Endothelial cell of umbilical vein (primary cell): ENCODE measurements at places on chromosomes 6 and 20.

DNA sequence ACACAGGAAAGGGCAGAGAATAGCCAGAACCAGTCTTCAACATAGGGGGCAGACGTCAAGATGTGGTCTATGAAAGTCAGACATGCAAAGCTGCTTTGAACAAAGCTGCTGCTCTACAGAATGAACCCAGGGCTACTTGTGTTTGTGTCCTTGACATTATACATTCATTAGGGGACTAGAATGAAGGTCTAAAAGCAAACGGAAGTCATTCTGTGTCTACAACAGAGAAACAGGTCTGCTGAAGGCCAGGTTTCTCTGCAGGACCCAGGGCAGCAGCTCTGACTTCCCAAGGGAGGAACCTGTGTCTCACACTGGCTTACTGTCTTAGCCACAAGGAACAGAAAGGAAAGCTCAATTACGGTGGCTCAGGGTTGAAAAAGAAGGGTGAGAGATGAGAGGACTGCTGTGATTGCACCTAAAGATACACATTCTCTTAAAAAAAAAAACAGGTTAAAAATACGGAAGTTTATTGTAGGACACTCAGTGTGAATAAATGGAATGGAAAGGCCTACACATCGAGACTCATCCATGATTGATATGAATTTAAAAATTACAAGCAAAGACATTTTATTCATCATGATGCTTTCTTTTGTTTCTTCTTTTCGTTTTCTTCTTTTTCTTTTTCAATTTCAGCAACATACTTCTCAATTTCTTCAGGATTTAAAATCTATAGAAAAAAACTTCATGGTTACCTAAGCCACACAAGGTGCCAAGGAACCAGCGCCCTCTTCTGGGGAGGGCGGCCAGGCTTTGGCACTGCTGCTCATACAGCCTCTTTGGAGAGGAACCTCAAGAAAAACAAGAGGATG, 6.7 kb downstream of the PSMA7 start:
- DNase-seq, result peak; percentile 84

DNA sequence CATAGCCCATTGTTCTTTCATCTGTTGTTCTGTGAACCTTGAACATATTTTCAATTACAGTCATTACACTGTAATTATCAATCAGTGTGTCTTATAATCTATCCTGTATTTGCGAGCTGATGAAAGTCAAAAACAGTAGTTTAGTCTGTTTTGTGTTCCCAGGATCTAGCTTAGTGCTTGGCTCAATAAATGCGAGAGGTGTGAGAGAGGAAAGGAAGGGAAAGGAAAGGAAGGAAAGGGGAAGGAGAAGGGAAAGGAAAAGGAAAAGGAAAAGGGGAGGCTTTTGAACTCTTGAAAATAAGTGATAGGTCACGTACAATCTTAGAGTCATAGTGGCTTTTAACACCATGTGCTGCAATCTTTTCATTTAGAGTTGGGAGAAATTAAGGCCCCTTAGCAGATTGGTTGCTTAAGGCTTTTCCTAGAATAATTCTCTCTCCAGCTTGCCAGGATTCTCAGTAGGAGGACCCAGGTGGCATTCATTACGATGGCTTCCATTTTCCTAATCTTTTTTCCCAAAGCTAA, 433.8 kb upstream of the PLCB4 start:
- DNase-seq, result no peak

DNA sequence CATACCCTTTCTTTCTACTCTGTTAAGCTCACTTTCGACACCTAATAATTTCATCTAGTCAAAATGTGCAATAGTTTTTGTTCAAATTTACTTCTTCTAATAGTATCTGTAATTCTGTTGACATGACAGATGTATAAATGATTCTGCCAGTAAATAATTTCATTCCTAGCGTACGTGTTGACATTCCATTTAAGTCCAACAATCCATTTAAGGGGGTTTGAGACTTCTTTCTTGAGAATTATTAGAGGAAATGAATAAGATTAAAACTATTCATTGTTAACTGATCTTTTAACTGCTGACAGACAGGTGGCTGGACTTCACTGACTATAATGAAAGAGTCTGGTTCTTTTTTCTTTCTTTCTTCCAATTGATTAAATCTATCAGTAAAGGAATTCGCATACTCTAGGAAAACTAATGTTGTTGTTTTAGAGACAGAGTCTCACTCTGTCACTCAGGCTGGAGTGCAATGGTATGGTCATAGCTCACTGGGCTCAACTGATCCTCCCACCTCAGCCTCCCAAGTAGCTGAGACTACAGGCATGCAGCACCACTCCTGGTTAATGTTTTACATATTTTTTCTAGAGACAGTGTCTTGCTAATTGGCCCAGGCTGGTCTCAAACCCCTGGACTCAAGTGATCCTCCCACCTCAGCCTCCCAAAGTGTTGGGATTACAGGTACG, 55.9 kb downstream of the MAP3K5 start:
- DNase-seq, result peak; percentile 33

GRCh38 chr20:51596668-51597388, 54.3 kb upstream of the NFATC2 start:
- no peak for DNase-seq

DNA sequence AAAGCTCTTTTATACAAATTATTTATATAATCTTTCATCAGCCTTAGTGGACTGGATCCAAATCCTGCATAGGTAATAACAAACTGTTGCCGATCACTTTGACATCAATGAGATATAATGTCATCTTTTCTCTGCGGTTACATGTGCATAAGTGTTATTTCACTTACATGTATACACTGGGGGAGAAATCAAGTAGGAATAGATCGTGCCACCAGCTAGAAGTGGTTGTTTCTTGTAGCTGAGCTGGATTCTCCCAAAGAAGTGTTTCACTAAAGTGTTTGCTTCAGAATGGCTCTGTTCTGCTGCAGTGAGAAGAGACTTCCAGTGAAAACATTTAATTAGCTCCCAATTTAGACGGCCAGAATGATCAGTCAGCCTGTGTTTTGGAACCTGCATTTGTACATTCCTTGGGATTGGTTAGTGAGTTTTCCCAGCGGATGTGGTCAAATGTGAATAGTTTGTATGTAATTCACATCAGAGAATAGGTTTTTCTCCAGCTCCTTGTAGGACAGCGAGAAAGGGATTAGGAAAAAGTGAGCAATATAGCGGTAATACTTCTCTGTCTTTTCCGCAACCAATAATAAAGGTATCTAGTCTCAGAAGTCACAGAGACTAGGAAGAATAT, 163.1 kb upstream of the CCN2 start:
- no peak for DNase-seq

DNA sequence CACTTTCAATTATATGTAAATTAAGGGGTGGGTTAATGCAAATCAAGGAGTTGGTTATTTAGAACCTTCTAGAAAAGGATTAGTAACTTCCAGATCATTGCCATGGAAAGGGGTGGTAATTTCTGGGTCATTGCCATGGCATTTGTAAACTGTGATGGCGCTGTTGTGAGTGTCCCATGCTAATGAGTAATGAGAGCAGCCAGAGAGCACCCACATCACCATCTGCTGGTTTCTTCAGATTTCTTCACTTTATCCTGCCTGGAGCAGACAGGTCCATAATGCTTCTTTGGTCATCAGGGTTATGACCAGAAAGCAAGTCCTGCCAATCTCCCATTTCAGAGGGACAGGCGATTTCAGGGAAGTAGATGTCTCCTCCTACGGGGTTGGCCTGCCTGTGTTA, 311.3 kb upstream of the CNR1 start:
- DNase-seq, result no peak

- no peak for DNase-seq
Observed at GRCh38 chr6:119313937-119314884, 35.4 kb downstream of the MAN1A1 start.

DNA sequence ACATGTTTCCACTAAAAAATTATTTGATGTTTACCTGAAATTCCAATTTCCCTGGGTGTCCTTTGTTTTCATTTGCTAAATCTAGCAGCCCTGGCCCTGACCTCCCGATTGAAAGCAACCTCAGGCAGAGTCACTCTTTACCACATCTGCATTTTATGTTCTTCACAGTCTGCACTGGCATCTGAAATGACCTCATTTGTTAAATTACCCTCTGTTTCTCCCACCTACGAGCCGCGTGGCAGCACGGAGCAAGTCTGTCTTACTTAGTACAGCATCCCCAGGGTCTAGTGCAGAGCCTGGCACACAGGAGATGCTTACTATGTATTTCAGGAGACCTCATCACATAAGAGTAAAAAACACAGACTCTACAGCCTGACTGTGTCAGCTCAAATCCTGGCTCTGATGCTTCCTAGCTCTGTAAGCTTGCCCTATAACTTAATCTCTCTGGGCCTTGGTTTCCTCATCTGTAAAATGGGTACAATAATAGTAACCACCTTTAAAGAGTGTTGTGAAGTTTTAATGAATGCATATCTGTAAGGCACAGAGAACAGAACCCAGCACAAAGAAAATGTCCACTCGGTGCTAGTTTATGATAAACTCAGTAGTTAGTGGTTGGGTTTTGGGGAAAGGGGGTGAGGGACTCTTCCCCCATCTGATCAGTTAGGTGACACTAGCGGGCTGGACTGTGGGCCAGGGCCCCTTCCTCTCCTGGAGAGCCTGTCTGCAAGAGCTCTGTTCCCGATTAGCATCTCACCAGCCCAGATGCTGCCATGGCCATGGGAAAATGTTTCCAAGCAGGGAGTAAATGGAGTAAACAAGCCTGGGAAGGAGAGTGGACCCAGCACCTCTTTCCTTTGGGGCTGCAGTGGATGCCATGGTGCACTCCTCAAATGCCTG, 88.2 kb downstream of the PREX1 start:
- DNase-seq, result no peak

DNA sequence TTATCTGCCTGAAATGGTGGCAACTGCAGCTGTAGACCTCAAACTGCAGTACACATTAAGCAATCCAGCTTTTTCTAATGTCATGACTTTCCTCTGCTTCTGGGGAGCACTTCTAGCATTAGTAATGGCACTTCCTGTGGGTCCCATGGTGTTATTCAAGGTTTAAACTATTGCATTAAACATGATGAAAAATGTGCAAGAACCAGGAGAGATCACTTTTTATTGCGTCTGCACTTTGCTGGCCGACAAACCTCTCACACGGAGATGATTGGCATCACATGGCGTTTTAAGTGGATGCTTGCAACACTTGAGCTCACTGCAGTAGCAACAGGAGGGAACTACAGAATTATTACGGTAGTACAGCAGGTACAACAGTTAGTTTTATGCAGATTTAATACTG, 148.4 kb downstream of the HIVEP2 start:
- no peak for DNase-seq

- DNase-seq, result no peak
Observed at GRCh38 chr6:165621940-165622339, 41.1 kb downstream of the PDE10A start.
